ENCODE measurements at places on chromosomes 1 and 21.

GRCh38 chr1:36585569-36586548 lies 103.1 kb upstream of the CSF3R start:
- no peak for DNase-seq

GRCh38 chr1:44929531-44929930 lies 56.9 kb downstream of the EIF2B3 start:
- DNase-seq, result no peak

GRCh38 chr1:103333141-103333540 lies 192.4 kb upstream of the RNPC3 start:
- no peak for DNase-seq

- DNase-seq, result no peak
These were observed 216 bp downstream of the PRKCZ start for GRCh38 chr1:2050461-2050792.

DNA sequence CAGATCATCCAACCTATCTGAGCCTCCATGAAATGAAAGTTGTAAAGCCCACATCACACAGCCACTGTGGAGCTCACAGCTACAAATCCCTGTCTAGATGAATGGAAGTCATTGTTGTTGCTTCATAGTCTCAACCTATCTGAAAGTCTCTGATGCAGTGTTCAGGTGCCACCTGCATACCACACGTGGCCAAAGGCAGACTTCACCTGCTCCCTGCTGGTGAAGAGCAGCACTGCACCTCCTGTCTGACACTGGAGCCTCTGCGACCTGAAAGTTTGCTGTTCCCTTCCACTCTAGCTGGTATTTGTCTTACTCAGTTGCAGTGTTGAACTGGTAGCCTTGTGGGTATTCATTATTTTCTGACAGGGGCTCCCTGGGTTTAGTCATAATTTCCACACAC lies 18.4 kb downstream of the LORICRIN start:
- peak; percentile 44 for DNase-seq

- no peak for DNase-seq
These were observed 6.8 kb upstream of the PARK7 start for GRCh38 chr1:7954683-7955082.

- no peak for DNase-seq
These were observed 98.0 kb upstream of the C1orf105 start for GRCh38 chr1:172322219-172323061.

DNA sequence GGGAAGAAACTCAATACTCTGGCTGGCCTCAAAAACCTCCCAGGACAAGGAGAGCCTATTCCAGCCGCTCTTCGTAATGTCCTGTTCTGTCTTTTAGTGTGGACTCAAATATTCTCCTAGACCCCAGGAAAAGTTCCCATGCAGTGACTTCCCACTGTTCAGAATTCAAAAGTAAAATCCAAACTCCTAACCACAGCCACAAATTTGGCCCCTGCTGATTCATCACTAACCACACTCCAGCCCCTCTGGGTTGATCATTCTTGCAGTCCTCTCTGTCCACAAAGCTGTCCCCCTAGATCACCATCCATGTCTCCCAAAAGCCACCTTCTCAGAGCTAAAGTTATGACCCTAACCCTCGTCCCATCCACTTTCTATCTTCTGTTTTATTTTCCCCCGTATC lies 5.1 kb downstream of the CTNNBIP1 start:
- DNase-seq, result no peak

DNA sequence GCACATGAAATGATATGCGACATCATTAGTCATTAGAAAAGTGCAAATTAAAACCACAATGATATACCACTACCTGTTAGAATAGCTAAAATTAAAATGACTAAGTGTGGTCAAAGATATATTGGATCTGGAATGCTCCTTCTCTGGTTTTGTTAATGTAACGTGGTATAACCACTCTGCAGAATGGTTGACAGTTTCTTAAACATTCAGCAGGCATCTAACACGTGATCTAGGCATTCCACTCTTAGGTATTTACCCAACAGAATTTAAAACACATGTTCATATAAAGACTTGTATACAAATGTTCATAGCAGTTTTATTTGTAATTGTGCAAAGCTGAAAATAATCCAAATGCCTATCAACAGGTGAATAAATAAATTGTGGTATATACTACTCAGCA lies 165.0 kb upstream of the PLXNA2 start:
- no peak for DNase-seq

- no peak for DNase-seq
These were observed 28.1 kb upstream of the PLXNA2 start for GRCh38 chr1:208272311-208272710.

DNA sequence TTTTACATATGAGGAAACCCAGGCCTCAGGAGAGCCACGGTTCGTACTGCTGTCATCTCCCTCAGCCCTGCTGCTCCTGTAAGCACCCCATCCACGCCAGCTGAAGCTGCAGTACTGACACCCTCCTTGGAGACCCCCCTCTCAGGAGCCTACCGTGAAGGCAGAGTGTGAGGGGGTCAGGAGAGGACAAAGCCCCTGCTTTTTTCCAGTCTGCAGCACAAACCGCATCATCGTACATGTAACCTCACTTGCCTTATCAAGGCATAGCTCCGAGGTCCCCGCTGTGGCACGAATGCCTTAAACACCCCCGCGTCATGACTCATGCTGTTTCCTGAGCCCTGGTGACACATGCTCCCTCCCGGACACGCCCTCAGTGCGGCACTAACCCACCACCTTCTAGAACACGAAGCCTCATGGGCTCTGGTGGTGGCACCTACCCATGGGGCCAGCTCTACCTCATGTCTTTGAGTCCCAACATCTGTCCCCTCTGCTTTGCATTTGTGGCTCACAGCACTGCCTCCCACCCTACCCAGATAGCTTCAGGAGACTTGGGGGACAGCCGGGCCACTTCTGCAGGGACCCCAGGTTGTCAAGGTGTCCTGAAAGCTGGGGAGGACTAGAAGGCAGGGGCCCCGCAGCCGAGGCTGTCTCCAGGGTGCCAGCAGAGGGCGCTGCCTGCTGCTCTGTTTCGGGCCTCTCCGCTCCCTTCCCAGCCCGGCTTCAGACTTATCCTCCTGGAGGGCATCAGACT lies 4.9 kb downstream of the SH3BGRL3 start:
- DNase-seq, result peak; percentile 58

- DNase-seq, result no peak
These were observed 152.8 kb downstream of the PPP1R12B start for GRCh38 chr1:202501281-202501680.

DNA sequence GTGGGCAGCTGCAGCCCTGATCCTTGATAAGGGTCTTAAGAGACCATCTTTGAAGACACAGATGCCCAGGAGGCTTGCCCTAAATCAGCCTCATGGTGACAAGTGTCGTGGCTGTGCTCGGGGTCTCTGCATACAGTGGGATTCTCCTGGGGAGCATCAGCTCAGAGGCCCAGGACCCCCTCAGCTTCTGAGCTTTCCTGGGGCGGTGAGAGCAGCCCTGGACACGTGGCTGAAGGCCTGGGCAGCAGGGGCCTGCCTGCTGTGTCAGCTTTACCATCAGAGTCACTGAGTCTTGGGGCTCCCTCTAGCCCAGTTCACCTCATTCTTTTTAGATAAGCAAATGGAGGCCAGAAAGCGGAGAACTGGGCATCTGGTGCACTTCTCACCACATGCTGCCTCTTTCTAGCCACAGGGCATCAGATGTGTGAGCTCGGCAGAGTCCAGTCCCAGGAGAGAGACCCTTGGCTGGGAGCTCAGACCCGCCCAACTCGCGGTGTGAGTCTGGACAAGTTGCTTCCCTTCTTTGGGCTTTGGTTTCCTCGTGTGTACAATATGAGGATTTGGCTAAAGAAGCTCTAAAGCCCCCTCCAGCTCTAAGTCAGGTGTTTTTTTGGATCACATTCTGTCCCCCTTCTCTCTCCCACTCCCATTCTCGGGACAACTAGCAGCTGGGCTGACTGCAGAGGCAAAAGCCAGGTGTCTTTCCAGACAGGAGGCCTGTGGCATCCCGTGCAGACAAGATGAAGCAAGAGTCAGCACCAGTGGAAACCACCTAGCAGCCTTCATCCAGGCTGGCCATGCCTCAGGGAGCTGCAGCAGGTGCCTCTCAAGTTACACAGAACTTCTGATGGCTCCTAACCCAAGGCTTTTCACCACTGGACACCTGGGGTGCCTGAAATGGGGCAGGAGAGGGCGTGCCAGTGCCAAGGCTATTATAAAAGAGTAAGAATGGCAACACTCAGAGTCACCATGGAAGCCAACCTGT lies 119.1 kb downstream of the KCNN3 start:
- DNase-seq, result no peak

DNA sequence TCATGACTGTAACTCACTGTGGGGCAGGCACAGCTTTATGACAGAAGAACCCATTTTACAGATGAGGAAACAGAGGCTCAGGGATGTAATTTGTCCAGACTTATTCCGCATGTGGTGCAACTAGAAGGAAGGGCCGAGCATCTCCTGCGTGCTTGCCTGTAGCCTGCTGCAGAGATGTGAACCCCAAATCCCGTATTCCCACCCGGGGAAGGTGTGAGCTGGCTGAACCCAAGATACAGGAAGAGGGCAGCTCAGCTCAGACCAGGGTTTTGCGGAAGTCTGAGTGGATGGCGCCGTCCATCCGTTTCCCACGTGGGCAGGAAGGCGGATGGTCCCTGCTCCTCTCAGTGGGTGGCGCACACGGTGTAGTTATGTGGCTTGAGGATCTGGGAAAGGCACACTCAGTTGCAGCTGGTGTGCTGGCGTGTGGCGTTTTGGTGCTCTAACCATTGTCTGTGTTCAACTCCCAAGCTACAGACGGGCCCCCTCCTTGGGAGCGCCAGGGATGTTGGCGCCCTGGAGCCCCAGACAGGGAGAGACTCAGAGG lies 1.2 kb downstream of the CROCC start:
- no peak for DNase-seq

- no peak for DNase-seq
These were observed 69.3 kb downstream of the PLXNA2 start for GRCh38 chr1:208174731-208175507.

- no peak for DNase-seq
These were observed 202.1 kb upstream of the SGIP1 start for GRCh38 chr1:66331658-66332547.

GRCh38 chr1:44792736-44793502 lies 4.9 kb upstream of the BEST4 start:
- no peak for DNase-seq

DNA sequence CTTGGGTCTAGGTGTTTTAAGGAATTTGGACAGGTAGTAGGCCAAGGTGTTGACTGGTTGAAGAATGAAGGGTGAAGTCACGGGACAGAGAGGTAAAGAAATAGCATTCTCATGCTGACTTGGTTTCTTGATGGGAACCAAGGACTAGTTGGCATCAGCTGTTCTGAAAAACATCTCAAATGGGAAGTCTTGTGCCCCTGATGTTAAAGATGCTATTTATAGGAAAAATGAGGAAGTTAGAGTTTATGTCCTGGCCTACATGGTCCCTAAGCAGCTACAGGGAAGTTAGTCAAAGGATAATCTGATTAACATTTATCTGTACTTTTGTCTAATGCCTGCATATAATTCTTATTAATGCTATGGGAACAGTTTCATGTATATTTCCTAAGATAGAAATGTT lies 262.4 kb downstream of the HHIPL2 start:
- no peak for DNase-seq

DNA sequence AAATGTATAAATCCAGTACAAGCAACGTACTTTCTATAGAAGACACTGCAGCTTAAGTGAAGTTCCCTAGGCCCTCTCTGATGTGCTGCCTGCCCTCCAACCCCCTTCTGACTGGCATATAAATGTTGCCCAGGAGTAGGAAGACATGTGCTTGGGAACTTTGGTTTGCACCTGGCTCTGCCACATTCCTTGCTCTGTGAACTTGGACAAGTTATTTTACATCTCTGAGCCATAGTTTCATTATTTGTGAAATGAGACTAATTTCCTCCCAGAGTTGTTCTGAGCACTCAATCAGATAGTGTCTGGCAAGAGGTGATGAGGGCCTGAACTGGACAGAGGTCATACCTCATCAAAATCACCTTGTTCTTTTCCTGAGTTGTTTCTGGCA lies 3.5 kb upstream of the PHC2 start:
- DNase-seq, result no peak

DNA sequence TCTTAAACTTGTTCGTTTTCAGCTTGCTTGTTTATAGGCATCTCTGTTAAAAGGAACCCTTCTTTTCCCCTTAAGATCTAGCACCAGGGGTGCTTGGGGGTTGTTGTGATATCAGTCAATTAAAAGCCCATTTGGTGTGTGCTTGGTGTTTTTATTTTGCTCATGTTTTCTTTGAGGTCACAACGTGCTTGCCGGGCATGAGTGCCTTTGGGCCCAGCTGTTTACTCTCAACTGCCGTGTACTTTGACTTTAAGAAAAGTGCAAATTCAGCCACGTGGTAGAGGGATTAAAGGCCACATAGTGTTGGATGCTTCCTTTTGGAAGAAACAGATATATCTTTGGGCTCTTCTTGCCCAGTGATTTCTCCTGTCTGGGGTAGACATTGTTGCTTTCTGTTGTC lies 10.5 kb downstream of the ARID1A start:
- no peak for DNase-seq

DNA sequence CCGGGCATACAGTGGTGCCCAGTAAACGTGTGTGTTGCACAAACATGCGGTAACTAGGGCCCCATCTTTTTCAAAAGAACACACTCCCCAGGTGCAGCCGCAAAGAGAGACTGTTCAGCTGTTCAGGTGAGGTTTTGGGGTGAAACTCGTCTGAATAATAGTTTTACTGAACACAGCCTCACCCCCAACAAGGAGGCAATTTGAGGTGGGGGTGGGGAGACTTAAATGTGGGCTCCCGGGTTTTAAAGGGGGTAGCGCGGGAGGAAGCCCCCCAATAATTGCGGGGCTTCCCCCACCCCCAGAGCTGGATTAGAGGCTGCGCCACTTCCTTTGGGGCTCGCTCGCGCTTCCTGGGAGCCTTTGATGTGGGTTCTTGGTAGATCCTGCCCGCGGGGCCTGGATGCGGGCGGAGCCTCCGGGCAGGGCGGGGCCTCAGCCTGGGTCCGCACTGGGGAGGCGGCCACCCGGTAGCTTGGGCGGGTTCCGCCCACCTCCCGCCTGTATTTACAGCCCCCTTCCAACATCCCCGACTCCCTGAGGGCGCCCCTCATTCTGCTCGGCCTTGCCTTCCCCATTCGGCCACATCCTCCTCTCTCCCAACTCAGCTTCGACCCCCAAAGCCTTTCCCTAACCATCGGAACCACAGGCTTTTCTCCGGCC lies 6.4 kb upstream of the EPHA2 start:
- no peak for DNase-seq

Measured in GM19239 (cell line).